ENCODE measurements at places on chromosomes 11 and 22.

DNA sequence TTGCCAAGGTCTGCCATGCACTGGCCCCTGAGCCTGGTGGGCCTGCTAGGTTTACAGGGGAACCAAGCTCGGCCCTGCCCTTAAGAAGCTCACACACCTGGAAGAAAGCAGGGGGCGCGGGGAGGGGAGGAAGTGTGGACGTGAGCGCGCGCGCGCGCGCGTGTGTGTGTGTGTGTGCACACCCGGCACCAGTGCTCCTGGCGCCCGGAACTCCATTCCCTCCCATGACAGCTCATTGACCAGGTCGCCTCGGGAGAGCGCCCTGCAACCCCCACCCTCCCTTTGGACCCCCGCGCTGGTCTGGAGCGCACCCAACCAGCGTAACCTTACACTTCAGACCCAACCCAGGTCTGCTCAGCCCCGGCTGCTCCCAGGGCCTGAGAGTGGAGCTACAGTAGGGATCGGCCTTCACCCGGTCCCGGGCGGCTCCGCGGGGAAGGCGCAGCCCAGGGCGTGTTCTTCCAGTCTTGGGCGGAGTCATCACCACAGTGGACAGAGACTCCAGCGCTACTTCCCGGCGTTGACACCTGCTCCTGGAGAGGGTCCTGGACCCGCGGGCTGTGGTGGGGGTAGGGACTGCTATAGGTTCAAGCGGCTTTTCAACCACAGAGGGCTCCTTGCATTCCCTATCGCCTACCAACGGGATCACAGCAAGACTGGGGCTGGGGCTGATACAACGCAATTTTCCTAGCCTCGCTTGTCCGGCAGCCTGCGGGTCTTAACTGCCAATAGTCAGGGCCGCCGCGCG lies 1.5 kb downstream of the GALNT18 start:
- DNase-seq, result no peak

- DNase-seq, result no peak
Observed at GRCh38 chr11:117884994-117885393, 8.5 kb upstream of the FXYD6 start.

- peak; percentile 43 for DNase-seq
Observed at GRCh38 chr11:66976028-66976467, 944 bp downstream of the C11orf86 start.

DNA sequence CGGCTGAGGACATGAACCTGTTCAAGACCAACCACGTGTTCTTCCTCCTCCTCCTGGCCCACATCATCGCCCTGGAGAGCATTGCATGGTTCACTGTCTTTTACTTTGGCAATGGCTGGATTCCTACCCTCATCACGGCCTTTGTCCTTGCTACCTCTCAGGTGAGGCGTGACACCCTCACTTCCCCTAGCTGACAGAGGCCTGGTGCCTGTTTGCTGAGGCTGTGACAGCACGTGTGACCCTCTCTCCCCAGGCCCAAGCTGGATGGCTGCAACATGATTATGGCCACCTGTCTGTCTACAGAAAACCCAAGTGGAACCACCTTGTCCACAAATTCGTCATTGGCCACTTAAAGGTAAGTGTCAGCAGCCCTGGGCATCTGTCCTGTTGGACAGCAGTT lies 12.3 kb downstream of the FADS2 start:
- DNase-seq, result no peak

- DNase-seq, result no peak
Observed at GRCh38 chr22:22085702-22086500, 103.3 kb upstream of the TOP3B start.

GRCh38 chr11:46633291-46634217 lies 16.2 kb downstream of the ATG13 start:
- DNase-seq, result no peak

- DNase-seq, result peak; percentile 57
Observed at GRCh38 chr11:78453140-78453935, 35.7 kb upstream of the GAB2 start.

DNA sequence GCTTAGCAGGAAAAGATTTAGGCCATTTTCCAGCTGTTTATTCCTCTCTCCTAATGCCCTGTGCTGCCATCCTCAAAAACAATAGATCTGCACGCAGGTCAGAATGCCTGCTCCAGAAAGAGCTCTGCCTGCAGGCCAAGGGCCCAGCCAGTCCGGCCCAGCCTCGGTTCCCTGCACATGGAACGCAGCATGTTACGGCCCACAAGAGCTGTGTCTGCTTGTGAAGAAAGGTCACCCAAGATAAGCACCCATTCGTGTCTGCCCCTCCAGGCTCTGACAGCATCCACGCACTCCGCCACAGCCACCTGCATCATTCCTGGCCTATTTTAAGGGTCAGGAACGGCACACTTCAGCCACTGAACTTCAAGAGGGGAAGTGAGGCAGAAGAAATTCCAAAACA lies 152.2 kb downstream of the SPATA19 start:
- DNase-seq, result peak; percentile 37

All from cardiac muscle cell (in vitro differentiated cells and primary cell).